NCI-H2081 treated with DMSO at 0.1 percent for 48 hours (cell line): ENCODE measurements at places on chromosomes 2 and 18.

- no peak for DNase-seq
Observed at GRCh38 chr2:137983581-137983980, 19.3 kb downstream of the HNMT start.

DNA sequence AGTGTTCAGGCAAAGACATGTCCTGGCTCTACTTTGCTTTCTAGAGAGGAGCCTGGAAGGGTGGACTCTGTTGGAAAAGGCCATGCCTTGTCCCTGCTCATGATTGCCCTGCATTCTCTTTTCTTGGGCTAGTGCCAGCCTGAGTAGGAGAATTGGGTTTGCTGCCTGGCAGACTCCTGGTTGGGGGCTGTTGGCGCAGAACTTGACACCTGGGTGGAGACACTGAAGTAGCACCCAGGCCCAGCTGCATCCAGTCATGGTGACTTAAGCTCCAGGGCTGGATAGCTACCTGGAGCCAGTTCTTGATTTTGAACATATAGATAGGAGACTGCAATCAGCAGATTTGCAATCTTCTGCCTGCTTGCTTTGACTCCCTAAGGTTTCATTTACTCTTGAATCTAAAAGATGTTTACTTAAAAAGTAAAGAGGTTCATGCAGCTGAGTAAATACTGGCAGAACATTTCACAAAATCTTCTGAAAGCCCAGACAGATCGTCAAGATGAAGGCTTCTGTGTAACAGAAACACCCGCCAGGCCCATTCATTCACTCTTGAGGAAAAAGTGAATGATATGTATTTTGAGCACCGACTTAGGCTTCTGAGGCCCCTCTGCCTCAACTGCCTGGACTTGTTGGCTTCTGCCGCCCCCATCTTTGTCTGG is 38.0 kb upstream of the YWHAQ start:
- no peak for DNase-seq

- DNase-seq: no peak
Observed at GRCh38 chr18:54906331-54907185, 52.7 kb downstream of the CCDC68 start.

- DNase-seq: no peak
Observed at GRCh38 chr2:133690780-133691179, 122.5 kb upstream of the NCKAP5 start.

DNA sequence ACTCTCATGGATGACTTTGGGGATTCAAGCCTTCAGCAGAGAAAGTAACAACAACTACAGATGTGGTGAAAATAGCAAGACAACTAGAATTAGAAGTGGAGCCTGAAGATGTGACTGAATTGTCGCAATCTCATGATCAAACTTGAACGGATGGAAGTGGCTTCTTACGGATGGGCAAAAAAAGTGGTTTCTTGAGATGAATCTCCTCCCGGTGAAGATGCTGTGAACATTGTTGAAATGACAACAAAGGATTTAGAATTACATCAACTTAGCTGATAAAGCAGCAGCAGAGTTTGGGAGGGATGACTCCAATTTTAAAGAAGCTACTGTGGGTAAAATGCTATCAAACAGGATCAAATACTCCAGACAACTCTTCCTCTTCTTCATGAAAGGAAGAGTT is 43.1 kb downstream of the AAK1 start:
- no peak for DNase-seq

GRCh38 chr2:179247318-179248023 is 17.2 kb downstream of the SESTD1 start:
- no peak for DNase-seq

GRCh38 chr18:51054764-51055163 is 24.8 kb downstream of the SMAD4 start:
- DNase-seq: no peak

DNA sequence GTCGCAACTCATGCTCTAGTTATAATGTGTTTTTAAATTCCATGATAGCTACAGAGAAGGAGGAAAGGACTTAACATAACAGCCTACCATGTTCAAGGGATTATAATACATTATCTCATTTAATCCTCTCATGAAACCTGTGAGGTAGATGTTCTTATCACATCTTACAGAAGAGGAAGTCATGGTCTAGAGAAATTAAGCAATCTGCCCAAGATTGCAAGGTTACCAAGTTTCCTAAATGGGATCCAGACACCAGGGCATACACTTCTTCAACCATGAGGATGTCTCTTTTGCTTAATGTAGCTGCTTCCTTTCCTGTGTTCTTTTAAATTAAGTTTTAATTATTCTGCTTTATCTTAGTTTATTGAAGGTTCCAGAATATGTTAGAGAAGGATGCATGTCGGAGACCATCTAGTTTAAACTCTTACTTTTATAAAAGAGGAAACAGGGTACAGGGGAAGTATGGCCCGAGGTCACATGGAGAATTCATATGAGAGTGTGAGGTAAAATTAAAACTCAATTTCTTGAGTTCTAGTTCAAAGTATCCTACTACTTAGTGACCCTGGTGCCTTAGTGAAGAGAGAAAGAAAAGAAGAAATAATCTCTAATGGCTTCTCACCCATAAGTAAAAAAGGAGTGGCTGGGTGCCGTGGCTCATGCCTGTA is 3.6 kb upstream of the IL1A start:
- DNase-seq: no peak

- no peak for DNase-seq
Observed at GRCh38 chr2:187261705-187262104, 186.3 kb downstream of the CALCRL start.

DNA sequence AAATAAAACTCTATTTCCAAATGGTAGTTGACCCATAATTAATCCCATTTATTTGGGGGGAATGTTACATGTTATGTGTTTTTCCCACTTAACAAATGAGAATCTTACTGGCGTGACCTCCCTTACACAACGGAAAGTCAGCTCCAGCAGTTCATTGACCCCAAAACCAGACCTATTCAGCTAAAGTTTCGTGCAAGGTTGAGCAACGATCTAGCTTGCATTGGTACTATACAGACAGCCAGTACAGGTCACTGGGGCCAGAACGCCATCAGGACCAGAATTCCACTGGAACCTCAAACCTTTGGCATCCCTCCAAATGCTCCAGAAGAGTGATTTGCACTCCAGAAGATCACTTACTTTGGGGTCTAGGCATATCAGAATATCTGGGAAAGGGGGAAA is 6.8 kb upstream of the CTAGE1 start:
- no peak for DNase-seq

DNA sequence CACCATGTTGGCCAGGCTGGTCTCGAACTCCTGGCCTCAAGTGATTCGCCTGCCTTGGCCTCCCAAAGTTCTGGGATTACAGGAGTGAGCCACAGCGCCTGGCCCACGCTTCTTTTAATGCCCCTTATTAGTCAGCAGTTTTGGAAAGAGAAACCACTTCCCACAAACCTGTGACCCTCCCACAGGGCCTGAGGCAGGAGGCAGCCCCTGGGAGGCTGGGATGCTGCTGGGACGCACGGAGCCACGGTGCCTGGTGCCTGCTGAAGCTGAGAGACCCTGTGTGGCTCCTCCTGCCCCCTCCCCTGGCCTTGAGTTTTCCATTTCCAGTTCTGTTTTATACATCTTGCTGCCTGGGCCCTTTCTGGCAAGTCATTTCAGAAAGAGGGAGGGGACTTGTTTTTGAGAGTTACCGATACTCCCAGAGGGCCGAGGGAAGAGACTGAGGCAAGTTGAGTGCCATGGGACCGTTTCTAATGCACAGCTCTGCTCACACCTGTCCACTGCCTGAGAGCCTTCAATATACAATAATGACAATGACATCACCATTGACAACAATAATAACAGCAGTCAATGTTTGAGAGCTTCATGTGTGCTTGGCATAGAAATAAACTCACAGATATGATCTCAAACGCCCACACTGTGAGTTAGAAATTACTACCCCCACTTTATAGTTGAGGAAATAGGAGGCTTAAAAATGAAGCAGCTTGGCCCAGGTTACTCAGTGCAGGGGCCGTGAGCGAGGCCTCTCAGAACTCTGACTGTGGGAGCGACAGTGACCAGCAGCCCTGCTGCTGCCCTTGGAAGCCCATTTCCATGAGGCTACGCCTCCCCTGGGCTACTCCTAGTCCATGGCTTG is 78.1 kb upstream of the YWHAQ start:
- DNase-seq: no peak

DNA sequence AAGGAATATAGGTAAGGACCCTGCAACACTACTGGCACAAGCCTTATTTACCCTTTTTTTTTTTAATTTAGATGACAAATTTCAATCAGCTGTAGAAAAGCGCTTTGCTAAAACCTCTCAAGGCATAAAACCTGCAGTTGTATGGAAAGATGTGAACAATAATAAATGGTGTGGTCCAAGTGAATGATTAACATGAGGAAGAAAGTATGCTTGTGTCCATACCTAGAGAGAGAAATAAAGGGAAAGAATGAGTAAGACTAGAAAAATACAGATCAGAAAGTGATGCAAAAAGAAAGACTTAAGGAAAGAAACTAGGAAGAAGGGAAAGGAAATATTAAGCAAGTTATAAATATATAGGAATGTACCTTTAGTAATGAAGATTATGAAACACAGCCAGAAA is 119.2 kb upstream of the SCN7A start:
- no peak for DNase-seq

DNA sequence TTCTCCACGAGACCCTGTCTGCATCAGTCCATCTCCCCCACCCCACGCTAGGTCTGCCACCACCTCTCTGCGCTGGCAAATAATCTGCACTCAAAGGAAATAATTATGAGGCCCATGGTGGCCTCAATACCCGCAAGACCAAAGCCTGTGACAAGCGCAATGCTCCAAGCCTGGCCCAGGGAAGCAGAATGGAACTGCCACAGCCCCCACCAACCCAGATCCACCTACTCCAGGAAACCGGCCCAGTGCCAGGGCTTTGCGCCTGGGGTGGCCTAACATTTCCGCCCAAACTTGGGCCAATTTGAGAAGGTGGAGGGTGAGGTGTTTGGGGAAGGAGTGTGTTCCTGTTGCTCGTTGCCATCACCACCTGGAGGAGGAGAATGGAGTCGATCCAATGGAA is 26.0 kb upstream of the ATOH8 start:
- no peak for DNase-seq

DNA sequence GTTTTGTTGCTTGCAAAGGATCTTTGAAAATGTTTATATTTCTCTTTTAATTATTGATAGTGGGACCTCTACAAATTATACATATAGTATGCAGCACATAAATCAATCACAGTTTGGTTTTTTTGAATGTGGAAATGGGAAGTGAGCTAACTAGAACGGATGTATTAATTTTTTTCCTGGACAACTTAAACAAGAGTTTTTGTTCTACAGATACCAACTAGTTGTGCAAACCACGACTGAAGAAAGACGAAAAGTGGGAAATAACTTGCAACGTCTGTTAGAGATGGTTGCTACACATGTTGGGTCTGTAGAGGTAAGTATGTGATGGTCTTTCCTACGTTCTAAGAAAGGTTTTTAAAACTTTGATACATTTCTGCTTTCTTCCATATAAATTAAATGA is 39.2 kb downstream of the NDC80 start:
- DNase-seq: no peak

DNA sequence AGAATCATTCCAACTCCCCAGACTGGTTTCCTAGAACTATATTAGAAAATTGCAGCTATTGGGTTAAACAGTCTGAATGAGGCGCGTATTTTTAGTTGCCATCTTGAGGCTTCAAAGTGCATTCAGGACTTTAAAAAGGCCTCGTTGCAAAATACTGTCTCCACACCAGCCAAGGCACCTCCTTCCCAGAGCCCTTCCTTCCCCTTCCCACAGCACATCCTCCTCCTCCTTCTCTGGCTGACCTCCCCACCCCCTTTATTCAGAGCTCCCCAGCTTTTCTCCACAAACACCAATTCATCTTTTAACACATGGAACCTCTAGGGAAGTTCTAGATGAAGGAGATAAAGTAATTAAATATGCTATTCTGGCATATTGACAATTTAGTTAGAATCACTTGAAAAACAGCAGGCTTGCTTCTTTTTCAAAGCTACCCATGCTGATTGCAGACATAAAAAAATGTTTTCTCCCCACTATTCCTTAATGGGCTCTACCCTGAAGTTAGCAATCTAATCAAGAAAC is 90.3 kb downstream of the RTP5 start:
- no peak for DNase-seq

DNA sequence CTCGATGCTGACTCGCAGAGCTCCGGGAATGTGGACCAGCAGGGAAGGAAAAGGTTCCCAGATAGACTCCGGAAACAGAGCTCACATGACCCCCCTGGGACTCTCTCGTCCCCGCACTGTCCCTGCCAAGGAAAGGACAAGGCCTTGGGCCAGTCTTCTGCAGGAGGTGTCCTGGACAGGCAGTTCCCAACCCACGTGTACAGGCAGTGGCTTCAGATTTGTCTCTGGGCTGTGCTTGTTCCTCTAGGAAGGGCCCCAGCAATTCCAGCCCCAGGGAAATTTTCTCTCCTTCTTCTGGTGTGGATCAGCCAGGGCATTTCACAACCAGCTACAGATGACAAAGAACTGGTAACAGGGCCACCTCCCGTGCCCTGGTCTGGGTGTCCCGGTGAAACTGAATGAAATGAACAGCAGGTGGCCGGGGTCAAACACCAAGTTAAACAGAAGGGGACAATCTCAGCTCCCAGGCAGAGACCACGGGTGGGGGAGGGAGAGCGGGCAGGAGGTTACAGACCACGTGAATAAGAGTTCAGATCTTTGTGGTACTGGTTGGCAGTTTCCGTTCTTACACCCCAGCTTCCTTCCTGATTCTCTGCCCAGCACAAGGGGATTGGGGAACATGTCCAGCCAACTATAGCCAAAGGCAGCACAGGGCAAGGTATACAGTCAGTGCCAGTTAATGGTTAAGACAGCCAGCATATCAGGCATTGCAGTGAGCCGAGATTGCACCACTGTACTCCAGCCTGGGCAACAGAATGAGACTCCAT is 52.2 kb upstream of the CAB39 start:
- no peak for DNase-seq

DNA sequence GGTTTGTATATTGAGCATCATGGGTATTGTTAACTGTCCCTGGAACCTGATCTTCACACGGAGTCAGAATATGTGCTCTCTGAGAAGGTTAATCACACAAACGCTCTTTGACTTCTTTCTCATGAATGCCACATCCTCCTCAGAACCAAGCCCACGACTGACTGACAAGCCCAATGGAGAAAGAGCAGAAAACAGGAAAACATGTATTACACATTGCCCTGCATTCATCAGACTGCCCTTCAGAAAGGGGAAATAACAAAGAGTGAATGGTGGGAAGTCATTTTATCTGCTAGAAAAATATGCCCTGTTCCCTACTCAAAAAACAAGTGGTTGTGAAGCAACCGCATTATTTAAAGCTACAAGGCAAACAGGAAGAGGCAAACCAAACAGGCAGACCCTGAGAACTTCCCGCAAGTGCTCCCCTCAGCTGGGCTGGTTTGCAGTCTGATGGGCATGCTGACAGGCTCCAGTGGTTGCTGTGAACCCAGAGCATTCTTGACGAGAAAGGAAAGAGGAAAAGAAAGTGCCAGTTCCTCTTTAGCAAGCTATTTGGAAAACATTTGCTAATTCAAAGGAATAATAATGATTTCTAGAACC is 172.9 kb upstream of the SETBP1 start:
- DNase-seq: no peak

- no peak for DNase-seq
Observed at GRCh38 chr18:240175-240574, 27.7 kb downstream of the THOC1 start.

GRCh38 chr2:10802657-10803056 is 9.9 kb downstream of the PDIA6 start:
- no peak for DNase-seq

- DNase-seq: peak; percentile 11
Observed at GRCh38 chr2:117771969-117772630, 42.4 kb upstream of the DDX18 start.

GRCh38 chr2:9656270-9656766 is 25.5 kb upstream of the YWHAQ start:
- no peak for DNase-seq

GRCh38 chr2:64268330-64269048 is 124.3 kb upstream of the PELI1 start:
- no peak for DNase-seq
